Activated effector memory CD4-positive, alpha-beta T cell treated with Interleukin-2 at 50 U/mL for 16 hours (primary cell): ENCODE measurements at places on chromosomes 11 and 22.

DNA sequence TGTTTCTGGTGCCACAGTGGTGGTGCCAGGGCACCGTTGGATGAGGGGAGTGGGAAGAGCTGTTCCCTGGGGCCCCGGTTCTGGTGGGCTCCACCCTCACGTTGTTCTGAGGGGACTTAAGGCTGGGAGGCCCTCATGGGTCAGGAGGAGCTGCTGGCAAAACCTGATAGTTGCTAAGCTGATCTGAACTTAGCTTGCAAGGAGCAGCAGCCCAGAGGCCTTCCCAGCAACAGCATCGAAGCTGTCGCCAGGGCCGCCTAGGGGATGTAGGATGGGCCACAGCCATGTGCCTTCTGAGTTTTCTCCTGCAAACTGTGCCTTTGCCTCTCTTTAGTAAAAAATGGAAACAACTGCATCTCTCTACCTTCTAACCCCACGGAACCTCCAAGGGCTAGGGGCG, 240.2 kb downstream of the TBC1D22A start:
- DNase-seq = no peak

DNA sequence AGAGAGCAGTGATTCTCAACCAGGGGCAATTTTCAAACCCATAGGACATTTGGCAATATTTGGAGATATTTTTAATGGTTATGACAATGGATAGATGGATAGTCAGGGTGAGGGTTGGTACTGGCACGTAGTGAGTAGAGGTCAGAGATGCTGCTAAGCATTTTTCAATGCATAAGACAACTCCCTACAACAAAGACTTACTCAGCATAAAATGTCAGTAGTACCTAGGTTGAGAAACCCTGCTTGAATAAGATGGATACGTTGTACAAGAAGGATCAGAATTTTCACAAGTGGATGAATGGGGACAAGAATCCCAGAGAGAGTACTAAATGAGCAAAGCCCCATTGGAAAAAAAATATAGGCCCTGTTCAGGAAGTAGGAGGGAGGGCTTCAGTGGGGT, 11.9 kb upstream of the LIN7C start:
- no peak for DNase-seq

DNA sequence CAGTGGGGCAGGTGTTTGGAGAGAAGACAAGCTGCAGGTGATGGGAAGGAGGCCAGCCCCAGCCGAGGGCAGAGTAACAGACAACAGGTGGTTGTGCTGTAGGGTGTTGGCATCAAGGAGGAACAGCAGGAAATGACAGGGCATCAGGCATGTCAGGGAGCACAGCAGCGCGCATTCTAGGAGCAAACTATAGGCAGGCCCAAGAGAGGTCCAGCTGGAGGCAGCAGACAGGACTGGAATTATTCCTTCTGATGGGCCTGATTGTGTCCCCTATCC, 13.6 kb downstream of the ADM start:
- DNase-seq = no peak

- DNase-seq = no peak
These were observed 663.2 kb downstream of the CNTN5 start for GRCh38 chr11:99683933-99684332.

- no peak for DNase-seq
These were observed 12.5 kb downstream of the PRR5L start for GRCh38 chr11:36308577-36308976.

GRCh38 chr22:49632199-49633009, 195.3 kb downstream of the BRD1 start:
- no peak for DNase-seq

GRCh38 chr11:84437071-84437980, 1151.2 kb upstream of the CCDC90B start:
- DNase-seq = no peak

DNA sequence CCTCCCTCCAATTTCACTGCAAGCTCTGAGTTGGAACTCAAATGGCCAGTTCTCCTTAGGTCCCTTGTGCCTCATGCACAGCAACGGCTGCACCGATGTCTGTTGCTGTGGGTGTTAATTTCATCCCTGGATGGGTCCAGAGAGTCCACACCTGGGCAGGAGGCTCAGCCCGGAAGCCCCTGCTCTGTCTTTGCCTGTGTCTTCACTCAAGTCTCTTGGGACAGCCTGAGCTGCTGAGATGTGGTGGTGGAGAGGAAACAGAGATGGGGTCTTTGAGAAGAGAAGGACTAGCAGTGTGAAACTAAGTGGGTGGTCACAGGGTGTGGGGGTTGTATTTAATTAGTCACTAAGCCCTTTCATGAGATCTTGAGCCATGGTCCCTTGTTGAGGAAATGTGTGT, 109.3 kb downstream of the NECTIN1 start:
- DNase-seq = no peak

DNA sequence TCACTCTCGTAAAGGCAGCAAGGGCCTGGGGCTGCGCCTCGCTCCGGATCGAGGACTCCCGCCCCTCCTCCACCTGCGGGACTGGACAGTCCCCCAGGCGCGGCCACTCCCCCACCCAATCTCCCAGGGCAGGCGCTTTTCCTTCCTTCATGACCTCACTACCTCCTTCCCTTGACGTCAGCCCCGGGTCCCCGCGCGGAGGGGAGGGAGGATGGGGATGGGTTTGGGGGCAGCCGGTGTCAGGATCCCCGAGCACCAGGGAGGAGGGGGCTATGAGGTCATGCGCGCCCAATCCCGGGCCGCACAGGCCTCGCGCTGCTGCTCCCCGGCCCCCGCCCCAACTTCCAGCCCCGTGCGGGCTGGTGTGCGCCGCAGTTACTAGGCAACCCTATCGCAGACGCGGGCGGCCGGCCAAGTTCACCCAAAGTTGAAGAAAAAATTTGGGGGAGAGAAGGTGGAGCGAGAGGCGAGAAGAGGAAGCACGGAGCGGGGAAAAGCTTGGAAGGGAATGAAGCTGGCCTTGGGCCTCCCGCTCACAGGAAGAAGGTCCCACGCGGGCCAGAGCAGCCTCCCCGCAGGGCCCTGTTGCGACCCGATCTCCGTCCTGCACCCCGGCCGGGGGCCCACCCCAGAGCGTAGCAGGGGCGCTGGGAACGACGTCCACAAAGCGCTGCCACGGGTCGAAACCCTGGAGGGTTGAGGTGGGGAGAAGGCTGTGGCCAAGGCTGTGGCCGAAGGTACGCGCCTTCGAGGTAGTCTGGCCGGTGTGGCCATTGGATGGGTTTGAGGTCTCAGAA, 8.3 kb downstream of the WT1 start:
- no peak for DNase-seq

DNA sequence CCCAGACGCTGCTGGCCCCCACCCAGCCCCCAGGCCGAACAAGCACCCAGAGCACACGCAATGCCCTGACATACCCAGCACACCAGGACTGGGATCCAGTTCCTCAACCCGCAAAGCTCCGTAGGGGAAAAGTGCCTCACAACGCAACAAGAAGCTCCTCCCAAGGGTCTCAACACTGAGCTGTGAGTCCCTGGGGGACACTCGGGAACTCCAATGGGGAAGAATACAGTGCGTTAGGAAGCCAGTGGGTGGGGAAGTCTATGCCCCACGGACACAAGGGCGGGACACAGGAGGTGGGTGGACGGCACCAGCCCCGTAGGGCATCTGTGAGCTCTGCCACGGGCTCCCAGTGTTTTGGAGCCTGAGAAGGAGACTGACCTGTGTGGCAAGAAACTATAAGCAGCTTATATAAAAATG, 1.6 kb downstream of the DEAF1 start:
- no peak for DNase-seq

DNA sequence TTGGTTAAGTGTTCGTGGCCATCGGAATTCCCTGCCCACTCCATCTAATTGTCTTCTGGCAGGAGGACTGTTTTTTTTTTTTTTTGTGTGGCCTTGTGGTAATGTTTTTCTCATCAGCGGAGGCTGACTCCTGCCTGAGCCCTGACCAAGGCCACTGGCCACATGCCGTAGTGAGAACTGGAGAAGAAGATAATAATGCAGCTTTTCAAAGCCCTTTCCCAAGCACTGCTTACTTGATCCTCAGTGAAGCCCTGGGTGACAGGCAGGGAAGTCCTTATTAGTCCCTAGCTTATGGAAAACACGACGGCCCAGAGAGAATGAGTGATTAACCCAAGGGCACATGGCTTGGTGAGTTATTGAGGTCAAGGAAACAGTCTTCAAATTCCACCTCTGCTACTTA, 71.2 kb downstream of the ADM start:
- no peak for DNase-seq

DNA sequence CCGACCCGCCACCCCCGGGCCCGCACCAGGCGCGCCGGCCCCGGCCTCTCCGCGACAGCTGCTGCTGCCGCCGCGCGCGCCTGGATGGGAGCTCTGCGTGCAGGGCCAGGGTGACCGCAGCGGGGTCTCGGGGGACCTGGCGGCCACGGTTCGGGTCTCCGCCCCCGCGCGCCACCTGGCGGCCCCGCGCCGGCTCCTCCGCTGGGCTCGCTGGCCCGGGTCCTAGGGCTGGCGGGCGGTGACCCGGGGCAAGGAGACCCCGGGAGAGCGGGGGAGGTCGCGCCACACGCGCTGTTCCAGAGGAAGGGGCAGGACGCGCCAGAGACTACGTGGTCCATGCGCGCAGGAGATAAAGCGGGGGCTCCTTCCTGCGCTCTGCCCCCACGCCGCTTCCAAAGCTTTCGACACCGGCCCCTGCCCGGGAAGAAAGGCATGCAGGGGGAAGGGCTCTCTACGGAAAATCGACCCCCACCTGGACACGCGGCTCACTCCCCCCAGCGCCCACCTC, 562 bp downstream of the SHANK2 start:
- DNase-seq = no peak

- DNase-seq = no peak
These were observed 20.3 kb upstream of the APLP2 start for GRCh38 chr11:130049328-130049771.

DNA sequence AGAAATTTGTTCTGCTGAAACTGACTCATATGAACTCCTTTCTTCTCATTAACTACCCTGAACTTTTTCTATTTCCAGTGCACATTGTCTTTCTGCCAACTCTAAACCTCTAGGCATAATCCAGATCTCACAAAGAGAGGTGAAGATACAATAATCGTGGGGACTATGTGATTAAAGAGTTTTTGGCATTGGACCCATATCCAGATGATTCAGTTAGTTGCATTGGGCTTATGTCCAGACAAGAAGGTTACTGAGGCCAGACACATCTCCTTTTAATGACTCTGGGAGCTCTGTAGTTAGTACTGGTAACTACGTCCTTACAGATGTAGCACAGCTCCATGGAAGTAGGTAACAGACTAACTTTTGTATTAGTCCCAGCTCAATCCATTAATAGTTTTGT, 273.0 kb downstream of the CASP12 start:
- no peak for DNase-seq

DNA sequence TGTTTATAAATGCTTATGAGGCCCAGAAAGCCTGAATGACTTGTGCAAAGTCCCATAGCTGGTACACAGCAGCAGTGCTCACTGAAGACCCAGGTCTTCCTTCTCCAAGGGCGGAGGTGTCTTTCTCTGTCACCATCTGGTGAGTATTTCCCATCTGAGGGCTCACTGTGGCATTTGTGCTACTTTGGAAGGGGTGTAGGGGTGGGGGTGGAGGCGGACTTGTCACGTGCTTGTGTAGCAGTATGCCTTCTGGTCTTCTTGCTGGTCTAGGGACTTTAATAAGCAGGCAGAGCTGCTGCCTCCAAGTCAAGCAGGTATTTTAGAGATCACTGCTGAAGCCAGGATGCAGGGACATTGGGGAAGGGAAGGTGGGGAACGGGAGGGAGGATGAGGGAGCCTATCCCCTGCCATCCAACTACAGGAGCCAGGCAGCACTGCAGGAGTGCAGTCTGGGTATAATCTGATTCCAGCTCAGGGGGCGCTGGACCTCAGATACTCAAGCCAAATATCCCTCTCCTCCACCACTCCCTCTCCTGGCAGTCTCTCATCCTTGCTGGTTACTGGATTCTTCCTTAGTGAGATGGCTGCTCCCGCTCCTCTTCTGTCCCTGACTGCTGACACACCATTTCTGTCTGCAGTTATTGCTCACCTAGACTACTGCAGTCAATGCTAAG, 3.4 kb downstream of the ABCC8 start:
- DNase-seq = no peak

DNA sequence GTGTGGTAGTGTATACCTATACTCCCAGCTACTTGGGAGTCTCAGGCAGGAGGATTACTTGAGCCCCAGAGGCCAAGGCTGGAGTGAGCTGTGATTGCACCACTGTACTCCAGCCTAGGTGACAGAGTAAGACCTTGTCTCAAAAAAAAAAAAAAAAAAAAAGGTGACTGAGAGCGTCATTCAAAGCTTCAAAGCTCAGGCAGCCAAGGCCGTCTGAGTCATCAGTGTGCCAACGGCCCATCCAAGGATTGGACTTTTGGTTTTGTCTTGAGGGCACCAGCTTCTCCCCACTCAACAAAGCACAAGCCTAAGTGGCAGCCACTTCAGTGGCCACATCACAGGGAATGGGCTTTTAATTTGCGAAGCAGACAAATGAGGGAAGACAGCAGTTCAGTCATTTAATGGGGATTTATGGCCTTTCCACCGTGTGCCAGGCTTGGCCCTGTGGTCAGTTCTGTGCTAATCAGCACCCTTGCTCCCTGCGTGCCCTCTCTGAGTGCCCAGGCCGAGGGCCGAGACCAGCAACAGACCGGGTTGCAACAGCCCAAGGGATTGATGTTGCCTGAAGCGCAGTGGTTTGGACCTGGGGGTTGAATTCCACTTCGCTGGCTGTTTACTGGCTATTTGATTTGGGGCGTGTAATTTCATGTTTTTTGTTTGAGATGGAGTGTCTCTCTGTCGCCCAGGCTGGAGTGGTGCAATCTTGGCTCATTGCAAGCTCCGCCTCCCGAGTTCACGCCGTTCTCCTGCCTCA, 30.2 kb upstream of the CRYBB3 start:
- DNase-seq = no peak

DNA sequence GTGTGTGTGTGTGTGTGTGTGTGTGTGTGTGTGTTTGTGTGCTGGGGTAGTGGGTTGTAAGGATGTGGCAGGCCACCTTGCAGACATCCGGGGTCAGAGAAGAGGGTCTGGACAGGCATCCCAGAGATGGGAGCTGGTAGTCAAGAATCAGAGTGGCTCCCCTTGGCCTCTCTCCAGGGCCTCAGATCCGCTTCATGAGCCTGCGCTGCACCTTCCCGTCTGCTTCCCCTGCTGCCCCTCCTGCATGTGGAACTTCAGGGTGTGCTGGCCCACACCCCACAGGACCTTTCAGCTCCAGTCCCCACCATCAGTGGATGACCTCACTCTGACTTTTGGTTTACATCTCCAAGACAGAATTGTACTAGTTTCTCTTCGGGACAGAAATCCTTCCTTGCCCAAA, 31.2 kb downstream of the TREH start:
- DNase-seq = no peak

- DNase-seq = no peak
These were observed 101.2 kb downstream of the SIK3 start for GRCh38 chr11:116997071-116997470.

GRCh38 chr22:34105461-34106062, 185.3 kb upstream of the LARGE1 start:
- no peak for DNase-seq

GRCh38 chr11:111694851-111695250, 71.3 kb downstream of the PPP2R1B start:
- no peak for DNase-seq

- DNase-seq = peak; percentile 24
These were observed 3.1 kb downstream of the ASRGL1 start for GRCh38 chr11:62340269-62340901.
